ENCODE measurements at places on chromosomes 2 and 18.
A peak's percentile ranks its signal among the peaks of the same experiment; 100 is the strongest.

- DNase-seq = peak; percentile 18
These were observed at the start of gene RFX8 for GRCh38 chr2:101474731-101475384. RFX8 (minus strand) TSS chr2:101475112; CDS start chr2:101466848, 8,264 bp downstream.

- no peak for DNase-seq
These were observed 40.0 kb downstream of the COA5 start for GRCh38 chr2:98568161-98568956.

- DNase-seq = no peak
These were observed 28.0 kb downstream of the DIPK1C start for GRCh38 chr18:74429096-74429495.

- no peak for DNase-seq
These were observed 96.0 kb downstream of the SOS1 start for GRCh38 chr2:39024833-39025232.

- DNase-seq = no peak
These were observed 29.7 kb downstream of the NAB1 start for GRCh38 chr2:190678444-190679162.

DNA sequence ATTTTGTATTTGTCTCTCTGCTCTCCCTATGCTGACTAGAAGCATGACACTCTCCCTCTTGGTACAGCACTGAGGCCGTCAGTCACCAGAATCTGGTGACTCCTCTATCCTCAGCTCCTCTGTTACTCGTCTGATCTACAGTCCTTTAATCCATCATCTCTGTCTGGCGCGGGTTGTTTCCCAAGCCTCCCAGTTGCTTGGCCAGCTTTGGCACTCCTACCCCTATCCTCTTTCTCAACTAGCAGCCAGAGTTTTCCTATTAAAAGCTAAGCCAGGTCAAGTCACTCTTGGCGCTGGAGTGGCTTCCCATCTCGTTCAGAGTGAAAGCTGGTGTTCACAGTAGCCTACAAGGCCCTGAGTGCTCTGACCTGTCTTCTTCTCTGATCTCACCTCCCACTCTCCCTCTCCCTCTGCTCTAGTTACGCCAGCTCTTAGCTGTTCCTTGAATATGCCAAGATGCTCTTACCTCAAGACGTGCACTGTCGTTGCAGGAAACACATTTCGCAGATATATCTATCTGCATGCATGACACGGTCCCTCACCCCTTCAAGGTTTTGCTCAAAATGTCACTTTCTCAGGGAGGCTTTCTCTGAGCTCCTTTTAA lies 41.8 kb upstream of the PSME4 start:
- no peak for DNase-seq

- no peak for DNase-seq
These were observed 555.5 kb upstream of the TNP1 start for GRCh38 chr2:217415316-217415715.

DNA sequence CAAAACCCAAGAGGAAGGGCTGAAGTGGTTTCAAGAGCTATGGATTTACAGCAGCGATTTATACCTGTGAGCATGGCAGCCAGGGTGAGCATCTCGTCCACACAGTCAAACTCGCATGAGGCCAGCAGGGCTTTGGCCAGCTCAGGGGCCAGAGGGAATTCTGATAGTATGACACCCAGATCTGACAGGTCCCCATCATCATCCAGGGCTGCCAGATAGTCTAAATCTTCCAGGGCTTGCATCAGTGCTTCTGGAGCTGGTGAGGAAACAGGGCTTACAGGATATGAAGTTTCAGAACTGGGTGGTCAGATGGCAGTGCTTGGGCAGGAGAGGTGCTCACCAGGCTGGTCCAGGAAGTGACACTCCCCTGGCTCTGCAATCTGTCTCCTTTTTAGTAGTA lies 3.5 kb downstream of the DQX1 start:
- no peak for DNase-seq

Data from stimulated activated CD4-positive, alpha-beta T cell treated with anti-CD3 and anti-CD28 coated beads, Interleukin-4, amount 100 ng/mL, for 48 hours (primary cell).